ENCODE measurements at places on chromosomes 6 and 20.

- no peak for DNase-seq
Measured at GRCh38 chr6:150320442-150320841, 48.4 kb upstream of the IYD start.

DNA sequence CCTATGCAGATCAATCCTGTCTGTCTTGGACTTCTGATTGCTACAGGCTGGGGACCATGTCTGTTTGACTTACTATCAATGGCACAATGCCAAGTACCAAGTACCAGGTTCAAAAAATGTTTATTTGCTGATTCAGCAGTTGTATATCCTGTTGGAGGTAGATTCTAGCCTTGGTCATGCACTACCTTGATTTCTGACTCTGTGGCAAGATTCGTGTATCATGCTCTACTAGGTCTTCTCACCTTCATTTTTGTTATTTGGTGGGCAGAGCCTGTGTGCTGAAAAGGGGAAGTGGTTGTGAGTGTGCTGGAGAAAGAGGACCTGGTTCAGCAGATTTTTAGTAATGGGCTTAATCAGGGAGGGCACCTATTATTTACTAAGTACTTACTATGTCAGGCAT, 192.4 kb upstream of the MYLIP start:
- DNase-seq: no peak

- peak; percentile 88 for DNase-seq
Measured at GRCh38 chr6:42224222-42225028, 6.8 kb upstream of the MRPS10 start.

DNA sequence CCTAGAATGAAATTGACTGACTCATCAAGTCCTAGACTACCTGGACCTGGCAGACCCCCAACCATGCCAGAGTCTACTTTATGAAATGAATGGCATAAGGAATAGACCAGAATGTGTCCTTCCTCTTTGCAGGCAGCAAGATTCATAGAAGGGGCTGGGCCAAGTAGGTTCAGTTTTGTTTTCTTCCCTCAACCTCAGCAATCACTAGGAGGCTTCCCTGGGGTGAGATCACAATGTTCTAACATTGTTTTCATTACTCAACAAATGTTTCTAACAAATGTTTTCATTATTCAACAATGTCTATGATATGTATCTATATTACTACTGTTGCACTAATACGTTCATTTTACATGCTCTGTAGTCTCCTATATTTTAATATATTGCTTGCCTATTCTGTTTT, 8.4 kb upstream of the FAM162B start:
- DNase-seq: no peak

DNA sequence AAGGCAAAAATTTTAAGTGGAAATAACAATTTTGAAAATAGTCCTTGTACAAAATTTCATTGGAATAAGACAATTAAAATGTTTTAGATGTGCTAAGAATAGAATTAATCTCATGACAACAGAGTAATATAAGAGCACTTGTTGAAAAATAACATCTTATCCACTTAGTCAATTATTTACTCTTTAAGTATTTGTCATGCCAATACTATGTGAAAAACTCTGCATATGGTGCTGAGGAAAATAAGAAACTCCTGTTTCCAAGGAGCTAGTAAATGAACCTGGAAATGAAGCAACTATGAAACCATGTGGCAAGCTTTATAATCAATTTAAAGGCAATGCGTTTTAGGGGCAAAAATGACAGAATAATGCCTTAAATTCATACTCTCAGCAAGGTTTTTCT, 42.7 kb upstream of the HCRTR2 start:
- no peak for DNase-seq

DNA sequence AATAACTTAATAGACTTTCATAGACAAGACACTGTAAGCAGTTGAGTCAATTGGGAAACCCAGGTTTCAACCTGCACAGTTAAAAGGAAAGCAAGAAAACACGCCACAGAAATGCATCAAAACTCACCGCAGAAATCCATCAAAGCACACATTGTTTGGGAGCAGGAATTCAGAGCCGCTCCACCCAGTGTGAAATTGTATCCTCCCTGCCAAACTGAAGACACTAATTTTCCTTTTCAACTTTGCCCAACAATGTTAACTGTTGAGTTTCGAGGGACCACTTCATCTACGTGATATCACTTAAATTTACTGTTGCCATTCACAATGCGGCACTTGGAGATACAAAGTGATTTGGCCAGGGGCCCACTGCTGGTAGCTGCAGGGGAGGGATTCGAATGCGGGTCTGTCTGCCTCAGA, 92.7 kb downstream of the DACT2 start:
- DNase-seq: peak; percentile 81

Measured in SW480 (cell line).